ENCODE measurements at places on chromosomes 1 and 21.

DNA sequence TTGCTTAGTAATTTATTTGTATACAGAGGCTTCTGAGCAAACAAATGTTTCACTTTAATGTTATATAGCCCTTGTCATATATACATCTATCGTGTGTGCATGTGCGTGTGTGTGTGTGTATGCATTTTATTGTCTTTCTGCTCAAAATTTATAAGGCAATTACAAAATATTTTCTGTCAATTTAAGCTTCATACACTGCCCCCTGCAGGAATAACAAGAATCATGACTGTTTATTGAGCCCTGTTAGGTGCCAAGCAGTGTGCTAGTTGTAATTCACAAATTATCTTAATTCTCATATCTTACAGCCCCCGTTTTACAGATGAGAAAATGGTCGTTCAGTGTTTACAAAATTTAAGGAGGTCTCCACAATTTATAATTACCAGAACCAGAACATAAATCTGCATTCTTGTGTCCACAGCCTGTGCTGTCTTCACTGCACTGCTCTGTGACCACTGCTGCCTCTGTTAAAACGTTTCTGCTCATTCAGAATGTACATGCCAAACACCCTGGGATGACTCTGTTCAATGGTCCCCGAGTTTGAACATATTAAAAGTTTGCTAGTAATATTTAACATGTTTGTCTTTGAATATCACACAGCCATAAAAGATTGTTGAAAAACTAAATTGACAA is 181.3 kb downstream of the ATP6V1G3 start:
- DNase-seq = no peak

GRCh38 chr1:53850082-53850673 is 12.1 kb upstream of the NDC1 start:
- DNase-seq = no peak

- no peak for DNase-seq
Measured at GRCh38 chr1:225441314-225442122, 13.7 kb upstream of the LBR start.

DNA sequence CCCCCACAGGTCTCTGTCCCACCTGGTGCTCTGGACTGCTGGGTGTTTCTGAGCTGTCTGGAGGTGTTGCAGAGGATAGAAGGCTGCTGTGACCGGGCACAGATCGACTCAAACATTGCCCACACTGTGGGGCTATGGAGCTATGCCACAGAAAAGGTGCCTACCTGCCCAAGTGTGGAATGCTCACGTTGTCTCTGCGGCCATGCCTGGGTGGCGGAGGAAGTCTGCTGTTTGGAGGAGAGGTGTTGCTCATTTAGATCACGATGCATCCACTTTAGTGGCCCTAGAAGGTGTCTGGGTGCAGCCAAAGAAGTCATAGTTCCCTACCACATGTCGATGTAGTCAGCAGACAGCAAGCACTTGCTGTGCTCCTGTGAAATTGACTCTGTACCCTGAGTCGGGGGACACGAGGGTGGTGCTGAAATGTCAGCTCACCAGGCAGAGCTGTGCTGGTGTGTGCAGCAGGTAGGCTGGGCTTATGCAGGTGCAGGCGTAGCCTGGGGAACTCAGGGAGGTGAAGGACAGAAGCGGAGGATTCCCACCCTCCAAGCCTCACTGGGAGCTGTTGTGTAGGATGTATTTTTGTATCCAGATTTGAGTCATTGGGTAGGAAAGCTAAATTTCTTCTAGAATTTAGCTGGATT is 32.8 kb upstream of the PWP2 start:
- DNase-seq = peak; percentile 45

Measured in CD8-positive, alpha-beta memory T cell (primary cell).